ENCODE measurements at places on chromosomes 4 and X.

- peak; percentile 65 for DNase-seq
These were observed 1.8 kb upstream of the HSD17B10 start for GRCh38 chrX:53435997-53436396.

GRCh38 chrX:85993539-85994197 is 53.7 kb downstream of the CHM start:
- no peak for DNase-seq

DNA sequence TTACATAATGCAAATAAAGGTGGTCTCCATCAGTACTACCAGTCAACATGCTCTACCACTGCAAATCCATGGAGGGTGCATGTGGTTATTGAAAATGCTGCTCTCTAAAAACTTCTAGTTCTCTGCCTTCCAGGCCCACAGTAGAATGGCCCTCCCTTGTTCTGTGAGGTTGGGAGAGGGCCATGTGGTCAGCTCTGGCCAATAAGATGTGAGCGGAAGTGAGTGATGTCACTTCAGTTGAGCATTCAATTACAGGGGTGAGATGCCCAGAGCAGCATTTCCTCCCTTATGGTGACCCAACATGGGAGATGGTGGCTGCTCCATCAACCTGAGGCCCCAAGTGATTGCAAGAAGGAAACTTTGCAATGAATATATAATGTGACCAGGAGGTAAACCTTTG is 148.8 kb downstream of the CPEB2 start:
- no peak for DNase-seq

DNA sequence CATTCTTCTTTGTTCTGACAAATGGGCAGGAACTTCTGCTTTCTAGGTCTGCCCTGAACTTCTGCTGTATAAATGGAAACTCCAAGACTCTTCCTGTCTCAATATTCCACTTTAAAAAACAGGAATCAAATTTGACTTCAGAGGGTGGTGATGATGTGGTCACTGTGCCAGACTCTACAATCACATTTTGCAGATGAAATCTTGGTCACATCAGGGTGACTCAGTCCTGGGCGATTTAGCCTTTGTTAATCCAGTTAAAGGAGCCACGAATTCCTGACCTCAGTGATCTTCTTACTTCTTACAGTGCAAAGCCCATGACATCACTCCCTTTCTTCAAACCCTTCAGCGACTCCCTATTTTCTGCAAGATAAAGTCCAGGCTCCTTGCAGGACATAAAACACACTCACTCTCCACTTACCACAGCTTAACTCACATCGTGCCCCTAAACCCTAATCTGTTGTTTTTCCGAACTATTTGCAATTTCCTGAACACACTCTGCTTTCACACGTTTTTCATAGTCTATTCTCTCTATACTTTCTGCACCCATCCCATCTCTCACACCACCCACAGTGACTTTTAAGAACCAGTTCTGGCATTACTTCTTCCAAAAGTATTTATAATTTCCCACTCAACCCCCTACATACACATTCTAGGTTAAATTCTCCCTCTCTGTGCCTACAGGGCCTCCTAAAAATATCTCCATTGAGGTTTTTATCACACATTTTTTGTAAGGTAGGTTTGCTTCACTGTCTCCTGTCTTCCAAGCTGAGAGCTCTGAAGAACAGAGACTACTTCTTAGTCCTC is 11.1 kb downstream of the GASK1B start:
- no peak for DNase-seq

DNA sequence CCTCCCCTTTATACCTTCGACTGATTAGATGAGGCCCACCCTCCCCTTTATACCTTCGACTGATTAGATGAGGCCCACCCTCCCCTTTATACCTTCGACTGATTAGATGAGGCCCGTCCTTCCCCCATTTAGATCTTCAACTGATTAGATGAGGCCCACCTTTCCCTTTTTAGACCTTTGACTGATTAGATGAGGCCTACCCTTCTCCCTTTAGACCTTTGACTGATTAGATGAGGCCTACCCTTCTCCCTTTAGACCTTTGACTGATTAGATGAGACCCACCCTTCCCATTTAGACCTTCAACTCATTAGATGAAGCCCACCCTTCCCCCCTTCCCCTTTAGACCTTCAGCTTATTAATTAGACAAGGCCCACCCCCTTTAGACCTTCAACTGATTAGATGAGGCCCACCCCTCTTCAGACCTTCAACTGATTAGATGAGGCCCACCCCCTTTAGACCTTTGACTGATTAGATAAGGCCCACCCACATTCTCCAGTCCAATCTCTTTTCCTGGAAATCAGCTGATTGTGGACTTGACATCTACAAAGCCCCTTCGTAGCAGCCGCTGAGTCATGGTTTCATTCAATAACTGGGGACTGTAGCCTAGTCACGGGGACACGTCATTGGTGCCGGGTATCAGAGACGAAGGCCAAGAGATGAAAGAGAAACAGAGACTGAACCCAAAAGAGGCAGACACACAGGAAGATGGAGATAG is 28.8 kb upstream of the IL3RA start:
- DNase-seq, result no peak

DNA sequence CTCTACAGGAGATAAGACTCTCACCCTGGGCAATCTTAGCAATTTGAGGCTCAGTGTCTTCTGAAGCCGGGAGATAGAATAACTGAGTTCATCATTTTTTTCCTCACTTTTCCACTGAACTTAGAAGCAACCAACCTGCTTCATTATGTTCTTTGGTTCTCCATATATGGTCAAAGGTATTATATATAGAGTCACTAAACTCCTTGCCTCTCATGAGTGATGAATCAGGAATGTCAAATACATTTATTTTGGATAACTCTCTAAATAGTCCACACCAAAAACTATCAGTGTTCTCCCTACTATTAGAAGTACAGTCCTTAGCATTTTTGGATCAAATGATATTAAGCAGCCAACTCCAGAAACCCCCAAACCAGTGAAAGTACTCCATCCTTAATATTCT is 421.5 kb upstream of the EPHA5 start:
- DNase-seq, result no peak

- no peak for DNase-seq
These were observed 83.4 kb upstream of the AFAP1 start for GRCh38 chr4:8022767-8023695.

DNA sequence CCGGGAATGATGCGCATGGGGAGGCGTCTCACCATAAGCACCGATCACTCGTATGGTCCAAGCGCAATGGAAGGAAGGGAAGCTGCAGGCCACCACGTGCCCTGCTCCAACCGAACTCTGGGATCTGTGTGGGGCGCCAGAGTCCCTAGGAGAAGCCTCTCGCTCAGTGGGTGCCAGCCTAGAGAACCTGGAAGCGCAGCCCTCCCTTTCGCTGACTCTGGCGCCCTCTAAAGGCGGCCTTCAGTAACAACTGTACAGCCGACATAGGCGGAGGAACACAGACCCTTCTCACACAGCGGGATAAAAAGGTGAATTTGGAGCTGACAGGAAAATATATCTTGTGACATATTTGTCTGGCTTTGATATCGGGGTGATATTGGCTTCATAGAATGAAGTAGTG is 76.0 kb downstream of the INTS6L start:
- peak; percentile 15 for DNase-seq

DNA sequence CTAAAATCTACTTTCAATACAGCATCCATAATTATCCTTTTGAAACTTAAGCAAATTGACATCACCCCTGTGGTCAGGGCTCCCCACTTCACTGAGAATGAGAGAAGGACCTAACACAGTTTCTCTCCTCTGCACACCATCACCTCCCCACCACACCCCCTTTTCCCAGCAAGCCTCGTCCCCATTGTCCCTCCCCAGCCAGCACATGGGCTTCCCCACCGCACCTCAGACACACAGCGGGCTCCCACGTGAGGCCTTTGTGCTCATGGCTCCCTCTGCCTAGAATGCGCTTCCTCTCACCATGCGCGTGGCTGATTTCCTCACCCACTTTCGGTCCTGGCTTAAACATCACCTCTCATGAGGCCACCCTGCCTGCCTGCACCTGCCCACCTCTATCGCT is 639.0 kb upstream of the FRG1 start:
- no peak for DNase-seq

GRCh38 chr4:41014158-41014557 is 200.2 kb downstream of the APBB2 start:
- no peak for DNase-seq

DNA sequence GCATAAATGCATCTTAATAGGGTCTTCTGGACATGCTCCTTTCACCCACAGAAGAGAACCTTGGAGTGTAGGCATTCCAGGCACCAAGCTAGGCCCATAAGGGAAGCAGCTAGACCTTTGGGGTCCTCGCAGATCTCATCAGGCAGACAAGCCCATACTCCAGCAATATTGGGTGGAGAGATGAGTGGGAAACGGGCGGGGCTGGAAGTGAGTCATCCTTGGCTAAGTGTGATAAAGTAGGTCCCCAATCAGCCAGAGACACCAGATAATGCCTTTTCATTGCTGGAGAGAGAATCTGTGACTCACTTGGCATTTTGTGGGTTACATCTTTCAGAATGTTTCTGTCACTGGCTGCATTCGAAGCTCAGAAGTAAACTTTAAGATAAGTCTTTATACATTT is 133.3 kb upstream of the MBNL3 start:
- peak; percentile 0 for DNase-seq

- no peak for DNase-seq
These were observed 109.1 kb upstream of the MED14 start for GRCh38 chrX:40844471-40844870.

DNA sequence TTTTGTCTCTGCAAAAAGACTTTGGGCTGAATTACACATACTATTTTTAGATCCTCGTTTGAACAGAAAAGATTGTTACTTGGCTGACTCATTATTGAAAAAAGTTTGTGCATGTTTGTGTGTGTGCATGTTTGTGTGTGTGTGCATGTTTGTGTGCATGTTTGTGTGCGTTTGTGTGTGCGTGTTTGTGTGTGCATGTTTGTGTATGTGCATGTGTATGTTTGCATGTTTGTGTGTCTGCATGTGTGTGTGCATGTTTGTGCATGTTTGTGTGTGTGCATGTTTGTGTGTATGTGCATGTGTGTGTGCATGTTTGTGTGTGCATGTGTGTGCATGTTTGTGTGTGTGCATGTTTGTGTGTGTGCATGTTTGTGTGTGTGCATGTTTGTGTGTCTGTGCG is 201.1 kb upstream of the FAT1 start:
- no peak for DNase-seq

DNA sequence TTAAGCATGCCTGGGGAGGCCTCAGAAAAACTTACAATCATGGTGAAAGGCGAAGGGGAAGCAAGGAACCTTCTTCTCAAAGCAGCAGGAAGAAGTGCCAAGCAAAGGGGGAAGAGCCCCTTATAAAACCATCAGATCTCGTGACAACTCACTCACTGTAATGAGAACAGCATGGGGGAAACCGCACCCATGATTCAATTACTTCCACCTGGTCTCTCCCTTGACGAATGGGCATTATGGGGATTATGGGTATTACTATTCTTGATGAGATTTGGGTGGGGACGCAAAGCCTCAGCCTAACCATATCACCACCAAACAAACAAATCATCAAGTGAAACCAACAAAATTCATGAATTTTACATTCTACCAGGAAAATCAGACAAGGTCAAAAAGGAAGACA is 76.7 kb upstream of the TAB3 start:
- no peak for DNase-seq

GRCh38 chr4:90060039-90060438 is 67.2 kb upstream of the CCSER1 start:
- no peak for DNase-seq

GRCh38 chr4:153346563-153346962 is 2.1 kb downstream of the MND1 start:
- no peak for DNase-seq

GRCh38 chr4:169492436-169493163 is 119.8 kb downstream of the NEK1 start:
- peak; percentile 52 for DNase-seq

DNA sequence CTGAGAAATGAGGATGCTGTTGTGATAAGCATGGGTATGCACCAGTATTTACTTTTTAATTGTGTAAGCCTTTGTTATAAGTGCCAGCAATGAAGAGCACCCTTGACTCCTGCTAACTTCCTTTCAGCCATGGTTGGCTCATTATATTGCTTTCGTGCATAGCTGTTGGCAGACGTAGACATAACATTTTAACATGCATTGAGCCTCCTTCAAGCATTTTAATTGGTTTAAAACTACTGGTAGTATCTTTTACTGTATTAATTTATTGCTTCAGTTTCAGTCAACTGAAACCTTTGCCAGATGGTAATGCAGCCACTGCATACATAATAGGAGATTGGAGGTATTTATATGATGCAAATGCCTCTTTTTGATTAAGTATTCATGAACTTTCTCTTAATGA is 1285.4 kb downstream of the PCDH18 start:
- no peak for DNase-seq

GRCh38 chrX:70293621-70294020 is 3.7 kb downstream of the KIF4A start:
- no peak for DNase-seq

GRCh38 chrX:110267874-110268273 is 50.0 kb downstream of the AMMECR1 start:
- DNase-seq, result no peak

DNA sequence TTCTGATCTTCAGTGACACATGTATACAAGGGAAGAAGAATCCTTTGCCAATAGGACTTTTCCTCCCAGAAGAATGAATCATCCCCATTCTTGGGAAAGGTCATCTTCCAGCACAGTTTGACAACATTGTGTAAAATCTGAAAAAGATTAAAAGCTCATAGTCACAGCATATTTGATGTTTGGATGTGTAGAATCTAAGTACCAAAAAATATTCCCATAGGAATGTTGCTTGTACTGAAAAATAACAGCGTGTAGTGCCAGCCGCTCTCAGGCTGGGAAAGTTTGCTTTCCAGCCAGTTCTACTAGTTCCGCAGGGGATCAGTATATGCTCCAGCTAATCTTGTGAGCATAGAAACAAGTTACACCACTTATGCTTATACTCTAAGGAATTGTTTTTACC is 74.7 kb upstream of the IL13RA1 start:
- no peak for DNase-seq

DNA sequence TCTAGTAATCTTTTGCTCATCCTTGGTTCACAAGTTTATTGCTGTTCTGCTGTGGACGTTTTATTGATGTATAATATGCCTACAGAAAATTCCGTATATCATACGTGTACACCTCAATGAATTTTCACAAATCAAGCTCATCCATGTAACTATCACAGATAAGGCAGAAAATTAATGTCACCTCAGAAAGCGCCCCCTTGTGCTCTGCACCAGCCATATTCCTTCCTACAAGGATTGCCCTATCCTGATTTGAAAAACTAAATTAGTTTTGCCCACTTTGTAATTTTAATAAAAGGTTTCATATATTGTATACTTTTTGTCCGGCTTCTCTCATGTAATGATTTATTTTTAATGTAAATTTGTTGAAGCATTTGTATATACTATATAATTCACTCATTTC is 390.8 kb downstream of the ADGRL3 start:
- DNase-seq, result no peak

GRCh38 chr4:120026853-120027252 is 39.8 kb downstream of the MAD2L1 start:
- DNase-seq, result no peak

DNA sequence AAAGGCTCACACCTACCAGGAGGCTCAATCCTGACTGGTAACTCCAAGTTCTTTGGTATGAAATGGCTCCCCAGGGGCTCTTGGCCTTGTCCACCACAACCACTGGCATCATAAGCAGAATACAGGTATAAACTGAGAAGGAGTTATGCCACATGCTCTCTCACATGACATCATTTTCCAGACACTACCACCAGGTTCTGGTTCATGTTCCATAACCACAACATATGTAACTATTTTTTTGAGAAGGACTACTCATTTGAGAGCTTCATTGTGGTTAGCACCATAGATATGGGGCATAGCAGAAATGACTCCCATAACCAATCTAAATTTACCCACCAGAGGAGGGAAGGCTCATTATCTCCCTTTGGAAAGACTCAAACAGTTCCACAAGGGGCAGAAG is 19.6 kb downstream of the PRDM5 start:
- no peak for DNase-seq

Measured in CD4-positive, alpha-beta T cell treated with Interleukin-4 for 4 hours (primary cell).